ENCODE measurements at places on chromosomes 16 and 17. TPM values are rescaled to one million over a fixed set of nuclear protein-coding genes. Genes with fewer than 3 reads are reported as not detected.

DNA sequence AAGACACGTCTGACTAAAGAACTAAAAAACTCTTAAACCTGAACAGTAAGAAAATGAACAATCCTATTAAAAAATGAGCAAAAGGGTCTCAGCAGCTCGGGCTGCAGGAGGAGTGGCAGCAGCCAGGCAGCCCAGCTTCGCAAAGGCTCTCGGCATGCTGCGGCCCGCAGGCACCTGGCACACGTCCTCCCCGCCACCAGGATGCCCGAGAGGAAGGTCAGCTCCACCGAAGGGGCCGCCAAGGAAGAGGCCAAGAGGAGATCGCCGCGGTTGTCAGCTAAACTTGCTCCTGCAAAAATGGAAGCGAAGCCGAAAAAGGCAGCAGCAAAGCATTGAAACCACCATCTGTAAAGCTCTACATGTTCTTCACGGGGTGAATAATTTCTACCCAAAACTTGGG, 173.5 kb downstream of the BCAS3 start:
- no peaks in the 10 kb centered on the region for H3K27me3 ChIP-seq
- no peaks in the 10 kb centered on the region for H3K36me3 ChIP-seq
- no peak overlapping the region for H3K27ac ChIP-seq
- DNase-seq: no peak

DNA sequence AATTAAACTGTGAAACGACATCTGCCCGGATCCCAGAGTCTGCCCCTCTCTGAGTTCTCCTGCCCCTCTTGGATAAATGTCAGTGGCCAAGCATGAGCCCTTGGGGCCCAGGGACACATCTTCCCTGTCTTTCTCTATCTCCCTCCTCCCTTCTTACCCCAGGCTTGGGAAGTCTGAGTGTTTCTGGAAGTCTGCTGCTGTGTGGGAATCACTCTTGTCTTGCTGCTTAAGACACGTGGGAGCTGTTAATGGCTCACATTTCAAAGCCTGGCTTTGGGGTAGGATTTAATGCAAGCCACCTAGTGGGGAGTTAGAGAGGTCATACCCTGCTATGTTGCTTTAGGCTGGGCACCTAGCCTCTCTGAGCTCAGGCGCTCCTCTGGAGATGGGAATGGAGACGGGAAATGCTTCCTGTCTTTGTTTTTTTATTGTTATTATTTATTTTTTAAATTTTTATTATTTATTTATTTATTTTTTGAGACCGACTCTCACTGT, 218.5 kb upstream of the CIBAR2 start:
- DNase-seq: peak; percentile 46
- no peaks in the 10 kb centered on the region for H3K27me3 ChIP-seq
- H3K36me3 ChIP-seq: no peaks in the 10 kb centered on the region
- no peak overlapping the region for H3K4me3 ChIP-seq
- peaks cover 10% of the 10 kb centered on the region for H3K4me1 ChIP-seq

- no peaks in the 10 kb centered on the region for H3K27me3 ChIP-seq
- H3K4me3 ChIP-seq: peak overlapping the region; percentile 92
- H3K27ac ChIP-seq: peak overlapping the region; percentile 86
- peak; percentile 77 for DNase-seq
- peaks cover 22% of the 10 kb centered on the region for H3K4me1 ChIP-seq
Observed at GRCh38 chr17:67378454-67379250, 1.6 kb downstream of the PITPNC1 start.

Gene TMEM204
- polyA plus RNA-seq: 152 TPM

- no peak for DNase-seq
- H3K27ac ChIP-seq: no peak overlapping the region
- H3K4me1 ChIP-seq: peaks cover 36% of the 10 kb centered on the region
Observed at GRCh38 chr16:71854369-71854948, 8.7 kb downstream of the ATXN1L start.

GRCh38 chr16:56195151-56195550, 3.9 kb downstream of the GNAO1 start:
- H3K36me3 ChIP-seq: no peaks in the 10 kb centered on the region
- H3K4me3 ChIP-seq: no peak overlapping the region
- H3K27ac ChIP-seq: no peak overlapping the region
- no peak for DNase-seq
- H3K27me3 ChIP-seq: peaks cover 13% of the 10 kb centered on the region
- H3K4me1 ChIP-seq: peaks cover 41% of the 10 kb centered on the region

Gene MED31
- polyA plus RNA-seq: 26.7 TPM

Gene HOXB4
- polyA plus RNA-seq: not detected

- no peaks in the 10 kb centered on the region for H3K4me1 ChIP-seq
- no peaks in the 10 kb centered on the region for H3K36me3 ChIP-seq
- H3K27me3 ChIP-seq: no peaks in the 10 kb centered on the region
- no peak overlapping the region for H3K4me3 ChIP-seq
Observed at GRCh38 chr16:53999841-54000240, 286.7 kb downstream of the IRX3 start.

GRCh38 chr16:31439519-31439918, 3.1 kb downstream of the ZNF843 start:
- H3K4me3 ChIP-seq: no peak overlapping the region
- no peak overlapping the region for H3K27ac ChIP-seq
- no peaks in the 10 kb centered on the region for H3K36me3 ChIP-seq
- no peak for DNase-seq
- H3K27me3 ChIP-seq: no peaks in the 10 kb centered on the region

Gene TXNDC11
- polyA plus RNA-seq: 36.7 TPM

GRCh38 chr17:7893187-7893880, 4.7 kb downstream of the CHD3 start:
- no peak overlapping the region for H3K4me3 ChIP-seq
- no peak overlapping the region for H3K27ac ChIP-seq
- DNase-seq: no peak
- H3K27me3 ChIP-seq: no peaks in the 10 kb centered on the region
- peaks cover 15% of the 10 kb centered on the region for H3K4me1 ChIP-seq

DNA sequence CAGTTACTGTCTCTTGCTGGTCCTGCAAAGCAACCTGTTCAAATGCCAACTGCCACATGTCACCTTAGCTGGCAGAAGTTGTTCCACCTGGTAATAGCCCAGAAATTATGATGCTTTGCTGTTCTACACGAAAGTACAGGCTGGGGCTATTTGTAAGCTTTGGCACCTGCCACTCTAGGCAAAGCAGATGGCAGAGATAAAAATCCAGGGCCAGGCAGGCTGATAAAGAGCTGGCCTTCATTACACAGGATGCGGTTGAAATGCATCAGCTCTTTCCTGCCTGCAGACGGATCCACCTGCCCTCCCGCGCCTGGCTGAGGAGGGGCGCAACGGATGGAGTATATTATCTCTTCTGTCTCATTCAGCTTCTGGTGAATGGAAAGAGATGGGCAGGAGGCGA, 29.3 kb upstream of the KDM8 start:
- H3K27me3 ChIP-seq: no peaks in the 10 kb centered on the region
- H3K36me3 ChIP-seq: no peaks in the 10 kb centered on the region
- DNase-seq: peak; percentile 67
- peaks cover 55% of the 10 kb centered on the region for H3K4me1 ChIP-seq
- no peak overlapping the region for H3K4me3 ChIP-seq

Gene TBC1D28
- polyA plus RNA-seq: not detected

GRCh38 chr16:87780385-87780989, 14.7 kb upstream of the KLHDC4 start:
- no peak overlapping the region for H3K4me3 ChIP-seq
- peaks cover 17% of the 10 kb centered on the region for H3K4me1 ChIP-seq
- H3K36me3 ChIP-seq: no peaks in the 10 kb centered on the region
- peak overlapping the region; percentile 39 for H3K27ac ChIP-seq
- DNase-seq: peak; percentile 25
- H3K27me3 ChIP-seq: no peaks in the 10 kb centered on the region

Gene SLC6A2
- polyA plus RNA-seq: not detected

GRCh38 chr16:46727184-46727583, 21.0 kb downstream of the MYLK3 start:
- DNase-seq: no peak
- H3K4me3 ChIP-seq: no peak overlapping the region
- no peaks in the 10 kb centered on the region for H3K36me3 ChIP-seq
- no peaks in the 10 kb centered on the region for H3K4me1 ChIP-seq
- no peaks in the 10 kb centered on the region for H3K27me3 ChIP-seq

GRCh38 chr17:12485361-12485906, 180.3 kb upstream of the MYOCD start:
- H3K4me3 ChIP-seq: no peak overlapping the region
- H3K27ac ChIP-seq: no peak overlapping the region
- no peak for DNase-seq
- no peaks in the 10 kb centered on the region for H3K36me3 ChIP-seq
- no peaks in the 10 kb centered on the region for H3K27me3 ChIP-seq

Gene TOP2A
- not detected for polyA plus RNA-seq

Gene STX1B
- polyA plus RNA-seq: 0.51 TPM

Gene COQ9
- 51.7 TPM for polyA plus RNA-seq

DNA sequence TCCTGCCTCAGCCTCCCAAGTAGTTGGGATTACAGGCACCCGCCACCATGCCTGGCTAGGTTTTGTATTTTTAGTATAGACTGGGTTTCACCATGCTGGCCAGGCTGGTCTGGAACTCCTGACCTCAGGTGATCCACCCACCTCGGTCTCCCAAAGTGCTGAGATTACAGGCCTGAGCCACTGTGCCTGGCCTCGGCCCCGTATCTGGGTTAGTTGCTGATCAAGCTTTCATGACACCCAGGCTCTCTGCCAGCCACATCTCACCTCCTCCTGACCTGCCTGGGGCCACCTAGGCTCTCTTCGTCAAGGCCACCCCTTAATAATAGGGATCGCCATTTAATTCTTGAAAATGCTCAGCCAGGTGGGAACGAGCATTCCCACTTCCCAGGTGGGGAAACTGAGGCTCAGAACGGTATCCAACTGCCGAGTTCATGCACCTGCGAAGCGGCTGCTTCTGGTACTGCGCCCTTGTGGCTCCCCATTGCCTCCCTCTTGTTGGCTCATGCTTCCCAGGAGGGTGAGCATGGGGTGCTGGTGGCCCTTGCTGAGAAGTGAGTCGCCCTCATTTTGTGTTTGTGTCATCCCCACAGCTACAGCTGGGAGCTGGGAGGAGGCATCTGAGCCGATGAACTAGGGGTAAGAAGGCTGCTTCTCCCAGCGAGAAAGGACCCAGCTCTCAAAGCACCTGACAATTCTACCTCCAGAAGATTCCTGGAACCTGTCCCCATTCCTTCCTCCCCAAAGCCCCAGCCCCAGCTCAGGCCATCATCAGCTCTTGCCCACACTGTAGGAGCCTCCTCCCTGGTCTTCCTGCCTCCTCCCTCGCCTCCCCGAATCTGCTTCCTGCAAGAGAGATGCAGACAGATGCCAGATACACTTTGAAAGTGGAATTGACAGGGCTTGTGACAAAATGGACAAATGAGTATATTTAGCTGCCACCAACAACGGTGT, 17.3 kb upstream of the SNN start:
- H3K27ac ChIP-seq: no peak overlapping the region
- peaks cover 11% of the 10 kb centered on the region for H3K4me1 ChIP-seq
- no peak for DNase-seq
- no peak overlapping the region for H3K4me3 ChIP-seq

DNA sequence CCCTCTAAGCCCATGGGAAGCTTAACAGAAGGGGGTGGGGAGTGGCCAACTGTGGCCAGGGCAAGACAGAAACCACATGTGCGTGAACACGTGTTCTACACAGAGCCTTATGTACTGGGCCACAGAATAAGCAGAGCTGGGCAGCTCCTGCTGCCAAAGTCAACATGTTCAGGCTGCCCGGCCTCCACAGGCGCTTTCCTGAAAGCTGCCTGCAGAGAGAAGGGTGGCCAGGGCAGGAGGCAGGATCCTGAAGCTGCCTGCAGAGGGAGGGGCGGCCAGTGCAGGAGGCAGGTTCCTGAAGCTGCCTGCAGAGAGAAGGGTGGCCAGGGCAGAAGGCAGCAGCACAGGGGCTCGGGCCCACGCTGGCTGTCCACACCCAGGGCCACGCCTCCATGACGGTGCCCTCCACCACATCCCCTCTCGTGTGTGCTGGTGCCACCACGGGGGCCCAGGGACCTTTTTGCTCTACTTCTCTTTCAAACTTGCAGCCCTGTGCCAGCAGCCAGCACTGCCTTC, 79.5 kb downstream of the ANKRD11 start:
- peak overlapping the region; percentile 72 for H3K27ac ChIP-seq
- peak; percentile 34 for DNase-seq
- no peak overlapping the region for H3K4me3 ChIP-seq
- H3K36me3 ChIP-seq: no peaks in the 10 kb centered on the region
- H3K4me1 ChIP-seq: peaks cover 70% of the 10 kb centered on the region
- H3K27me3 ChIP-seq: no peaks in the 10 kb centered on the region

Gene MPP3
- polyA plus RNA-seq: not detected

- H3K36me3 ChIP-seq: no peaks in the 10 kb centered on the region
- no peak for DNase-seq
- H3K27ac ChIP-seq: no peak overlapping the region
- H3K27me3 ChIP-seq: no peaks in the 10 kb centered on the region
Observed at GRCh38 chr16:72128701-72129100, 35.1 kb downstream of the DHX38 start.

Gene CTRB2
- polyA plus RNA-seq: not detected

- H3K27me3 ChIP-seq: no peaks in the 10 kb centered on the region
- no peaks in the 10 kb centered on the region for H3K36me3 ChIP-seq
- H3K27ac ChIP-seq: no peak overlapping the region
- H3K4me1 ChIP-seq: no peaks in the 10 kb centered on the region
- no peak for DNase-seq
Observed at GRCh38 chr16:72373201-72373600, 201.2 kb upstream of the PMFBP1 start.
